ENCODE measurements at places on chromosomes 11 and 22.

DNA sequence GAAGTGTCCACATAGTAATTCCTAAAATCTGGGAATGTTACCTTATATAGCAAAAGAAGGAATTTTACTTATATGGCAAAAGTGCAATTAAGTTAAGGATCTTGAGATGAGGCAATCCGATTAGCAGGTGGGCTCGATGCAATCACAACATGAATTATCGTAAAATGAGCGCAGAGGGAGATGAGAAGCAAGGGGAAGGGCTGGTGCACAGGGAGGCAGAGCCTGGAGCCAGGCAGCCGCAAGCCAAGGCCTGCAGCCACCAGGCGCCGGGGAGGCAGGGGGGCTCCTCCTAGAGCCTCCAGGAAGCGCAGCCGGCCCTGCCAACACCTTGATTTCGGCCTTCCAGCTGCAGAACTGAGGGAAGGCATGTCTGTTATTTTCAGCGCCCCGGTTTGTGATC is 85.7 kb downstream of the CELSR1 start:
- no peak for DNase-seq

DNA sequence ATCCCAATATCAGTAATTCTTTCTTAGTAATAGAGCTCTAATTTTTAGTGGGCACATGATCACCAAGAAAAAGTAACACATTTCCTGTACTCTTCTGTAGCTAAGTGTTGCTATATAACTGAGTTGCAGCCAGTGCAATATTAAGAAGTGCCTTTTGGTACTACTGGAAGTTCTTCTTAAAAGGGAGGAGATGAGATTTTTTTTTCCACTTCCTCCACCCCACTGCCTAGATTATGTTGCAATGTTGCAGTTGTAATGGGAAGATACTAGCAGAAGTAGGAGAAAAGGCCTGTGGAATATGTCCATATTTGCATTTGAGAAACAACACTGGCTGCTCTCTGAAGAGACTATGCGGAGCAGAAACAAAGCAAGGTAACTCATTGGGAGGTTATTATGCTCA is 280.6 kb upstream of the ANO5 start:
- DNase-seq = no peak

DNA sequence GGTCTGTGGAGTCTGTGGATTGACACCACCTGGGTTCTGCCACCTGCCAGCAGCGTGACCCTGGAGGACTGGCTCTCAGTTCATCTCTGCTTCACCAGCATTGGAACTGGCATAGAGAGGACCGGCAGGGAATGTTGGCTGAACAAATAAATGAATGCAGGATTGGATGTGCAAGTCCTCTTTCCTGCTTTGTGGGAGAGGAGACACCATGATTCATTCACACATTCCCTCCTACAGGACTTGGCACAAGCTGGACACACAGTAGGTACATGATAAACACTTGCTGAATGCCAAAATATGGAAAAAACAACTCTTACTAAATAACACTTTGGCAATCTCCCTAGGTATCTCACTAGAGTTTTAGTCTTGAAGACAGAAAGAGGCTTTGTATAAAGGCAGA is 116.6 kb upstream of the NARS2 start:
- DNase-seq = no peak

DNA sequence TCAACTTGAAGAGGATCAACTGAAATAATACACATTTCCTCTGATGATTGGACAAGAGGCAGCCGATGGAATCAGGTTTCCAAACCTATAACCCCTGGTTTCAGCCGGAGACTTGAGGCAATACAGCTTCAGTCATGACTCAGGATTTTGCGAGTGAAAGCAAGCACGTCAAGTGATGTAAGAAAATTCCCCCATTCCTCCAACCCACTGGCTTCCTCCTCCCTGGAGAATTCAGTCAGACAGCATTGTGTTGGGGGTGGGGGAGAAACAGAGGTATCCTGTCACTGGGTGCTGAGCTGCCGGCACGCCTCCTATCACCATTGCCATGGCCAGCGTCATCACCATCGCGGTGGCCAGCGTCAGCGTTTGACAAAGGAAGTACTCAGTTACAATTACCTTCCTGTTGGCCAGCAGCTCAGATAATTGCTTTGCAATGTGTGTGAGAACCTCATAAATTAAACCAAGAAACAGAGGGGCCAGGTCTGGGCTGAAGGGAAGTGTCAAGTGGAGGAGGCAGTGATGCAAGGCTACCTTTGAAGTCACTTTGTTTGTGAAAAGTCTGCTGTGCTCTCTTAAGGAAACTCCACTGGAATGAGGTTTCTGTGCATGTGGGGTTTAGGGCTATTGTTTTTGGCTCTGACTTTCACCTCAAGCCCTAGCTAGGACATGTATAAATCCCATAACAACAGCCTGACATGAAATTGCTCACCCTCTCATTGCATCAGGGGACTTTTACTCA is 50.2 kb downstream of the LIF start:
- peak; percentile 86 for DNase-seq

DNA sequence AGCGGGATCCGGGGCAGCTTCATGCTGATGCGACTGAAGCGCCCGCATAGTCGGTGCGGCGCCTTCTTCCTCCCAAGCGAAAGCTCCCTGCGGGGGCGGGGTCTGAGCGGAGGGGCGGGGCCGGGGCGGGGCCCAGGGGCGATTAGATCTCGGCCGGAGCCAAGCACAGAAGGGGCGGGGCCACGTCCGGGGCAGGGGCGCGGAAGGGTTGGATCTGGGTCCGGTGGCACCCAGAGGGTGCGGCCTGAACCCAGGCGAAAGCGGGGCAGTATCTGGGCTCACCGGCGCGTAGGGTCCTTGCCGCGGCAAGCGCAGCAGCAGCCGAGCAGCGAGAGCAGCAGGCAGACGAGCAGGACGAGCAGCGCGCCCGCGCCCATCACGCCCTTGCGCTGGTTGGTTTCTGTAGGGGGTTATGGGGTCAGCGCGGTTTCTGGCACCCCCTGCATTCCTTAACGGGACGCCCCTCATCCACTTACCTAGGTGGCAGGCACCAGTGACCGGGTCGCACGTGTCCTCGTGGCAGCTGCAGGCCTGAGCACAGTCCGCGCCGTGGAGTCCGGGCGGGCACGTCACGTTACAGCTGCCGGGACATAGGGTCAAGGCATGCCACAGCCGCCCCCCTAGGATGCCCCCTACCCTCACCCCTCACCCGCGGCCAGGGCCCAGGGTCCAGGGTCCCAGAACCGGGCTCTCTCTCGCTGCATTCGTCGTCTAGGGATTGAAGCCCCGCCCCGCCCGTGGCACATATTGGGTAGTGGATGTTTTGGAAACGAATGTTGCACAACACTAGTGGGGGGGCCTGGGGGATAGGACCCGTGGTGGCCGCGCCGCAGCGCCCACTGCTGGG is 8.1 kb downstream of the SCARF2 start:
- DNase-seq = peak; percentile 78

Measured in NB4 (cell line).